Motor neuron (in vitro differentiated cells): ENCODE measurements at places on chromosomes 1 and 21.

DNA sequence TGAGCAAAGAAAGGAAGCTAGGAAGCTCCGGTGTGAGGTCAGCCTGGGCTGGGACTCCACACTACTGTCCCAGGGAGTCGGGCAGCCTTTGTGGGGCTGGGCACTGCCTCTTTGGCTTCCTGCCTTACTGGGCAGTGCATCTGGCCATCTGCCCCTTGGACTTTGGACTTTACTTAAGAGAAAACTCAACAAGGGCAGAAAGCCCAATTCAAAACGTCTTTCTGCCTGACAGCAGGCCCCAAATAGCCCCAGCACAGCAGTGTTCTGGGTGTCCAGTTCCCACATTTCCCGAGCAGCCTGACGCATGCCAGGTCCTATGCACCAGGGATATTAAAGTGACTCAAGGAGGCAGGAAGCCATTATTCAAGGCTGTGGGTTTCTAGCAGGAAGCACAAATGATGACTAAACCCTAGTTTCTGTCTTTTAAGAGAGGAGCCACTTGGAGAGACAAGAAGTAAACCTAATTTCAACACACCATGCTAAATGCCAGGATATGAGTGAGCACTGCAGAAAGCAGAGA lies 37.9 kb upstream of the EDEM3 start:
- peak; percentile 44 for ATAC-seq

DNA sequence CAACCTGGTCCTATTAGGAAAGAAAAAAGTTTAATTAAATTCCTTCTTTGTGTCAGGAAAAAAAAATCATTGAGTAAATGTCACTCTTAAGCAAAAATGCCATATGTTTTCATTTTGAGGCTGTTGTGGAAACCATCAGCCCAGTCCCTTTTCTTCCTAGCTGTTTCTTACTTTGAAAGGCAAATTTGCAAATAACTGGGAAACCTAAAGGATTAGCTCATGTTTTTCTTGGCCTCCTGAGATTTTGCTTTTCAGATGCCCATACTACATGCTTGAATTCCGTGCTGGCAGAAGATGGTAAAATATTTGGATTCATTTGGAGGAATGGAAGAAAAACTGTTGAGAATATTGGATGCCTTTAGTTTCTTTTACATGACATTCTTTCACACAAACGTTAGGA lies 182.1 kb upstream of the ADAMTS5 start:
- no peak for ATAC-seq

DNA sequence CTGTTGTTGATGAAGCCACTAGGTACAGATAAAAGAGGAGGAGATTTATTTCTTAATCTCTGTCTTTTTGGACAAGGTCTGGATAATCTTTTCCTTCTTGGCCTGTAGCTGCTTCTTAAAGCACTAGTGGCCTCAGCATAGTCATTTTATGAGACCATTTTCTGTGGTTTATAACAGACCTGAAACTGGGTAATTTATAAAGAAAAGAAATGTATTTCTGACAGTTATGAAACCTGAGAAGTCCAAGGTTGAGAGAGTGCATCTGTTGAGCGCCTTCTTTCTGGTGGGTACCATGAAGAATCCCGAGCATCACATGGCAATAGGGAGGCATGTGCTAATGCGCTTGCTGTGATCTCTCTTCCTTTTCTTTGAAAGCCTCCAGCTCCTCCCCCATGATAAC lies 36.7 kb upstream of the PDC start:
- no peak for ATAC-seq

GRCh38 chr21:17818186-17819113 lies 706 bp downstream of the C21orf91 start:
- peak; percentile 53 for ATAC-seq

- peak; percentile 50 for ATAC-seq
Observed at GRCh38 chr1:110582378-110582777, 23.8 kb downstream of the KCNA2 start.

DNA sequence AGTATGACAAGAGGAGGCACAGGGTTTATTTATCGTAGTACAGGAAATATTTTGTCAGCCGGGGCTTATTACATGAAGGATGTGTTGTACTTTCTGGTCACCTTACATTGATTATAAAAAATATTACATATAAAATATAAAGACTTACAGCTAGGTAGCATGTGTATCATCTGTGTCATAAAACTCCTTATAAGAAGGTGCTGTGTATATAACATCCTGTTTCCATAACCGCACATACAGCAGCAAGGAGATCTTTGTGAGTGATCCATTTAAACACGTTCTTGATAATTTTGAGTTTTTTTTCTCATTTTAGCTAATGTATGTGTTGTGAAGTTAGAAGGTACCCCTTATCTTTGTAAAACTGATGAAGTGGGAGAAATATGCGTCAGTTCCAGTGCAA lies 60.1 kb downstream of the S100B start:
- no peak for ATAC-seq

- ATAC-seq: no peak
Observed at GRCh38 chr1:209086486-209087192, 496.9 kb upstream of the CAMK1G start.

GRCh38 chr1:206685334-206685768 lies 646 bp downstream of the MAPKAPK2 start:
- peak; percentile 65 for ATAC-seq
